ENCODE measurements at places on chromosomes 16 and 17.

- peak; percentile 25 for DNase-seq
These were observed 10.6 kb upstream of the NUDT16L1 start for GRCh38 chr16:4682616-4683254.

DNA sequence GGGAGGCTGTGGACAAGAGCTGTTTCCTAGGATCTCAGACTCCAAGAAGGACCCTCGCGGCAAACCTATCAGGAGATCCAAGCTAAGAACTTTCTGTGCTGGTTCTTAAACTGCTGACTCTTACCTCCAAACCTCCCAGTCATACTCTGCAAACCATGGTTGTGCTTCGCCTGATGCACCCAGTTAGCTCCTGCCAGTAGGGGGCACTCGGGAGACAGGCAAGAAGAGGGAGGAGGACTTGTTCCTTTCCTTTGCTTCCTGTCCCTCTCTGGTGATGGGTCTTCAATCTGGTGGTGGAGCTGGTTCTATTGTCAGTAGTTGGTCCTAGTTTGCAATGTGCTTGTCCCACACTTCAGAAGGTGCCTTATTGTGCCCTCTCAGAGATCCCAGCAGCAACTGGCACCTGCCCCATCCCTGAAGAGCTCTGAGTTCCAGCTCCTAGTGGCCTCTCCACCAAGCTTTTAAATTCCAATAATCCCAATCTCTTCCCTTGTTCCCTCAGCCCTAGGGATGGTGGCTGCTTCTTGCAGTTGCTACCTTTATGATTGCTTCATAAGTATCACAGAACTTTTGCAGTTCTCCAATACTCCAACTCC, 113.5 kb upstream of the RPL38 start:
- peak; percentile 3 for DNase-seq

- DNase-seq: no peak
These were observed 40.0 kb downstream of the LGALS9 start for GRCh38 chr17:27670791-27671590.

GRCh38 chr17:56119191-56119590, 34.1 kb upstream of the ANKFN1 start:
- no peak for DNase-seq

DNA sequence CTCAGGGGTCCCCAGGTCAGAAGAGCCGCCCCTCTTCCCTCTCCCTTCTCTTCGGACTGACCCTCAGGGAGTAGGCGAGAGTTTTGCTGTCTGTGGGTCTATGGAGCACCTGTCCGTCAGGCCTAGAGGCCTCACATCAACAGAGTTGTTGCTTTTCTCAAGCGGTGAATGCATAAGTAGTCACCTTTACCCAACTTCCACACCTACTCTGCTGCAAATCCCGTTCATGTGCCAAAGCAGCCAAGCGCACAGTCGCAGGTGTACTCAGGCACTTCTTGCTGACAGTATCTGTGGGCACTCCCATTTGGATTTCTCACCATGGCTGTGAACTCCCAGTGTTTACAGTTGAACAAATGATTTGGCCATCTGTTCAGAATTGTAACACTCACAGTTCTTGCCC, 4.0 kb upstream of the FA2H start:
- DNase-seq: no peak

- DNase-seq: no peak
These were observed 41.3 kb downstream of the USP31 start for GRCh38 chr16:23107936-23108335.

DNA sequence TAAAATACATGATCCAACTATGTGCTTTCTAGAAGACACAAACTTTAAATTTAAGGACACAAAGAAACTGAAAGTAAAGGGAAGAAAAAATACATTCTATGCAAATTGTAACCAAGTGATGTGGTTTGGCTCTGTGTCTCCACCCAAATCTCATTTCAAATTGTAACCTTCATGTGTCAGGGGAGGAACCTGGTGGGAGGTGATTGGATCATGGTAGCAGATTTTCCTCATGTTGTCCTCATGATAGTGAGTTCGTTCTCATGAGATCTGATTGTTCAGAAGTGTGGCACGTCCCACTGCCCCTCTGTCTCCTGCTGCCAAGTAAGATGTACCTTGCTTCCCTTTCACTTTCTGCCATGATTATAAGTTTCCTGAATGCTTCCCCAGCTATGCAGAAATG, 15.0 kb downstream of the OR1A1 start:
- DNase-seq: no peak

DNA sequence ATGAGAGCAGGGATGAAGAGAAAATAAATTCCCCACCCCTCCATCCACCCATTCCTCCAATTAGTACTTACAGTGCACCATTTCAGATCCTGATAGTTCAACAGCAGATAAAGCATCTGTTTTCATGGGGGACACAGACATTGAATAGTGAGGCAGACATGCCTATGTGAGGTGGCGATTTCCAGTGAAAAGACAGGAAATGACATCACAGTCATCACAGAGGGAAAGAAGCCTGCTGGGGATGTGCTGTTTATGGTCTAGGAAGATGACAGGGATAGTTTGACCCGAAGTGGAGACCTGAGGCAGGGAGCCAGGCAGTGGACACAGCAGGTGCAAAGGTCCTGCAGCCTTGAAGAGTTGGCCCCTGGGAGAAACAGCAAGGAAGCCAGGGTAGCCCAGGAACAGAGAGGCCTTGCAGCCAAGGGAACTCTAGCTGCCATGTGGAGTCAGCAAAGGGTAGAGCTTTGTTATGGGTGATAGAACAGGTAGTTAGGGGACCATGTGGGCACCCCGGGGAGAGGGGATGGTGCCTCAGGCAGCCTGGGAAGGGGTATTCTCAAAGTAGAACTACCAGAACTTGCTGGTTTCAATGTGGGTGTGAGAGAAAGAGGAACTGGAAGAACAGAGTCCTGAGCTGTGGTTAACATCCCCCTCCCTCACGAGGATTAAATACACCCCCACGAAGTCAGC, 256.6 kb downstream of the CPPED1 start:
- no peak for DNase-seq

GRCh38 chr17:7707446-7707845, 2.4 kb downstream of the EFNB3 start:
- no peak for DNase-seq

- peak; percentile 53 for DNase-seq
These were observed 27.3 kb downstream of the SLFN11 start for GRCh38 chr17:35345926-35346771.

DNA sequence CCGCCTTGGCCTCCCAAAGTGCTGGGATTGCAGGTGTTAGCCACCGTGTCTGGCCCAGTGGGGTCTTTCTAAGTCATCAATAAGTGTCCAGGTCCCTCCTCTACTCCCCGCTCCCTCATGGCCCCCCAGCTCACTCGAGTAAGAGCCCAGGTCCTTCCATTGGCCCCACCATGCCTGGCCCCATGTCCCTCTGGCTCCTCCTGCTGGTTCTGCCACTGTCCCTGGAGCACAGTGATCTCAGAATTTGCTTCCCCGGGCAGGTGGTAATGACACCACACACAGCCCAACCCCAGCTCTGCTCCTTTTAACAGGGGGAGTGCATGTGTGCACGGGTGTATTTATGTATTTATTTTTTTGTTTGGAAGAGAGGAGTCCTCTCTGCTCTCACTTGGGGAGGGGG, 19.6 kb downstream of the MGAT5B start:
- no peak for DNase-seq

DNA sequence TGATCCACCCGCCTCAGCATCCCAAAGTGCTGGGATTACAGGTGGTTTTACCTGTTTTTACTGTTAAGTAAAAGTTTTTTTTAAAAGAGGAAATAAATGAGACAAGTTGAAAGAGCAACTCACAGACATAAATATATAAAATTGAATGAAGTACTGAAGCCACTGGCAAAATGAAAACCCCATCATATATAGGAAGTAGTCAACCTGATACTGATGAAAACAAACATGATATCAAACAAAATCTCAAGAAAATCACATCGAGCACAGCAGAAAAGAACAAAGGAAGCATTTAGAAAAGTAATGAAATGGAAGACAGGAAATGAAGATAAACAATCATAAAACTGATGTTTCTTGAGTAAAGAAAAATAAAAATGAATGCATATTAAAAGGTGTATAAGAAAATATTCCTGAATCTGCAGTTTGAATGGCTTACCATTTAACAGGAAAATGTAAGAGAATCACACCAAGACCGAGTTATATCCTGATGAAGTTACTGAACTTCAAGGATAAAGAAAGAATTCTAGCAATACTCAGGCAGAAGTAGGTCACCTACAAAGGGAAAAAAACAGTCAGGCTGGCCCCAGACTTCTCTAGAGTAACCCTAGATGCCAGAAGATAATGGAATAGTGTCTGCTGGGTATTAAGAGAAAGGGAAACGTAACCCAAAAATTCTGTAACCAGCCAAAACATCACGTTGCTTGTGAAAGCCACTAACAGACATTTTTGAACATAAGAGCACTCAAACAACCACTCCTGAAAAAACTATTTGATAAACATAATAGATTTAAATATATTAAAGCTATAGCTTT, 31.5 kb downstream of the UBE2G1 start:
- no peak for DNase-seq

- no peak for DNase-seq
These were observed 136.6 kb downstream of the ENGASE start for GRCh38 chr17:79211061-79211770.

DNA sequence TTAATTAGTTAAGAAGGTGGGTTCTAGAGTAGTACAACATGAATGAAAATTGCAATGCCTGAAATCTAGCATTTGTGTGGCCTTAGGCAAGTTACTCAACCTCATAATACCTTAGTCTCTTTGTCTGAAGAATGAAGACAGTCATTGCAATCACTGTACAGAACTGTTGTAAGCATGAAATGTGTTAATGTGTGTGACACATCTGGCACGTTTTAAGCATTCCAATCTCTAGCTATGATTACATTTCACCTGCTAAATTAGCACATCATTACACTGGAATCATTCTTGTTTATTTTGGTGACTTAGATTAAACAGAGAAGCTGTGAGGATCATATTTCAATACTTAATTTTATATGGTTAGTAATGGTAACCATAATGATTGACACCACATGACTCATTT, 629.7 kb upstream of the KIF2B start:
- no peak for DNase-seq

- no peak for DNase-seq
These were observed 24.2 kb upstream of the CPHXL start for GRCh38 chr16:75750528-75750927.

- DNase-seq: no peak
These were observed 86.3 kb downstream of the WNT3 start for GRCh38 chr17:46732160-46732559.

- DNase-seq: no peak
These were observed 1.7 kb upstream of the MT1A start for GRCh38 chr16:56636616-56637413.

GRCh38 chr17:9647014-9647413, 1.7 kb downstream of the USP43 start:
- no peak for DNase-seq

DNA sequence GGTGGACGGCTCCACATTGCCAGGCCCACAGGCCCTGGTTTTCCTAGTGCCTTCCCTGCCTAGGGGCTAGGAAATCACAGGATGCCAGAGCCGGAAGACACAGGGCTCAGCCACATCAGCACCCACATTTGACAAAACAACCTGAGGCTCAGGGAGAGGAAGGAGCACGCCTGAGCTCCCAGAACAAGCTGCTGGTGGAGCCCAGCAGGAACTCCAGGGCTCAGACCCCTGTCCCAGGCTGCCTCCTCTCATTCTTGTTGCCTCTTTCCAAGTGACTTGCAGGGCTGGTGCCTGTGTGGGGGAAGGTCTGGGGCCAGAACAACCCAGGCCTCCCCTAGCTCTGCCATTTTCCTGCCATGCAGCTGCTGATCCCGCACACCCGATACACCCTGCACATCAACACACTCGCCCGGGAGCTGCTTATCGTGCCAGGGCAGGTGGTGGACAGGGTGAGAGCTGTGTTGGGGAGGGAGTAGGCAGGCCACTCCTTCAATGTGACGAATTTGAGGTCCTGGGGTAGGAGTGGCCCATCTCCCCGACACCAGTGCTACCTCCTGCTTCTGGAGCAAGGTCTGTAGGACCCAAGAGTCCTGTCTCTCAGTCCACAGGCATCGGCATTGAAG, 7.6 kb downstream of the ALOX15B start:
- DNase-seq: no peak

DNA sequence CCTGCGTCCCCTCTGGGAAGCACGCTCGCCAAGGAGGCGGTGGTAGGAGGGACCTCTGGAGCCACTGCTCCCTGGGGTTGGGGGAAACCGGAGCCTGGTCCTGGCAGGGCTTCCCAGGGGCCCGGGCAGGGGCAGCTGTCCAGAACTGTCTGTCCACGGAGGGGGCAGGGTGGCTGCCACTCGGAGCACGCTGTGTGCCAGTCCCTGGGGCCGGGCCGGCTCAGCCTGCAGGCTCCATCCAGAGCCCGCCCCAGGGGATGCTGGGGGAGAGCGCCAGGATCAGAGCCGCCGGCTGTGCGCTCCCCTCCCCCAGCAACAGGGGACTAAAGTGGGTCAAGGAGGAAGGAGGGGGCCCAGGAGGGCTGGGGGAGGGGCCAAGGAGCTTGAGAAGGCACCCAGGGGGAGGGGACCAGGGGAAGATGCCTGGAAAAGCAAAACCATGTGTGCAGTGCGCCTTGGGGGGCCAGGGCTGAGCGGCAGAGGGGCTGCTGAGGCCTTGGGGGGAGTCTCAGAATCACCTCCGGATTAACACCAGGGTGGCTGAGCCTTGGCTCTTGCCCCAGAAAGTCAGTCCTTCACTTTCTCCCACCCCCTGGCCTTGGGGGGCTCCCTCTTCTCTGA, 21.3 kb downstream of the ZNF423 start:
- no peak for DNase-seq

GRCh38 chr16:559411-560203, 587 bp upstream of the PRR35 start:
- no peak for DNase-seq

- no peak for DNase-seq
These were observed 14.8 kb downstream of the TRARG1 start for GRCh38 chr17:1294157-1294717.

GRCh38 chr17:19337712-19338023, 24.9 kb downstream of the B9D1 start:
- DNase-seq: no peak

- DNase-seq: no peak
These were observed 127.0 kb upstream of the CIBAR2 start for GRCh38 chr16:85239239-85239638.

Measured in amniotic epithelial cell (primary cell).